ENCODE measurements at places on chromosomes 3 and 15. TPM values are rescaled to one million over a fixed set of nuclear protein-coding genes. Genes with fewer than 3 reads are reported as not detected.

- ATAC-seq, result no peak
These were observed 20.3 kb upstream of the PPP4R2 start for GRCh38 chr3:72976281-72976741.

GRCh38 chr3:133283958-133284807, 115.7 kb upstream of the BFSP2 start:
- ATAC-seq, result no peak

DNA sequence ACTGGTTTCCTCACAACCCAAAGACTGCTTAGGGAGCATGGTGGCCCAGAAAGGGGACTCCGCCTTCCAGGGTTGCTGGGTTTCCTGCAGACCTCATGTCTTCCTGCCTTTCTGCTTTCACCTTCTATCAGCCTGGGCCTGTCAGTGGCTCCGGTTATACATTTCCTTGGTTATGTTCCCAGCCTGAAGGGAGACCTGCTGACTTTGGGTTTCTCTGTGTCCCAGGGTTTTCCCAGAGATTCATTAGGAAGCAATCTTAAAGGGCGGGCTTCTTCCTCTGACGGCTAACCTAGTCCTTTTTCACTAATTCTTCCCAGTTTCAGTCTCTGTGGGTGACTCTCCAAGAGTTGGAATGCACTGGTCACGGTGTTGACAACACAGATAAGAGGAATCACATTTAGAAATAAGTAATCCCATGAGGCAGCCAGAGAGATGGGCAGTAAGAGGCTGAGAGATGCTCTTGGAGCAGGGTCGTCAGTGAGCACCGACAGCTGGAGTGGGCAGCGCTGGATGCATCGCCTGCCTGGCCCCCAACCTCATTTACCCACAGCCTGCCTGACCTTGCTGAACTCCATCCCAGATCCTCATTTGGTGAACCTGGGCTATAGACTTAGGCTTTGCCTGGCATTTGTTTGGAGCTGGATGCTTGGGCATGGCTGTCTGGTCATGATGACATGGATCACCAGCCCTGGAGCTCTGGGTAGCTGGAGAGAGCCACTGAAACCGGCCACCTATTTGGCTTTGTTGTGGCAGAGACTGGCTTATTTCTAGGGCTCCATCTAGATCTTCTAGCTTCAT, 10.0 kb upstream of the EHD4 start:
- ATAC-seq, result no peak

DNA sequence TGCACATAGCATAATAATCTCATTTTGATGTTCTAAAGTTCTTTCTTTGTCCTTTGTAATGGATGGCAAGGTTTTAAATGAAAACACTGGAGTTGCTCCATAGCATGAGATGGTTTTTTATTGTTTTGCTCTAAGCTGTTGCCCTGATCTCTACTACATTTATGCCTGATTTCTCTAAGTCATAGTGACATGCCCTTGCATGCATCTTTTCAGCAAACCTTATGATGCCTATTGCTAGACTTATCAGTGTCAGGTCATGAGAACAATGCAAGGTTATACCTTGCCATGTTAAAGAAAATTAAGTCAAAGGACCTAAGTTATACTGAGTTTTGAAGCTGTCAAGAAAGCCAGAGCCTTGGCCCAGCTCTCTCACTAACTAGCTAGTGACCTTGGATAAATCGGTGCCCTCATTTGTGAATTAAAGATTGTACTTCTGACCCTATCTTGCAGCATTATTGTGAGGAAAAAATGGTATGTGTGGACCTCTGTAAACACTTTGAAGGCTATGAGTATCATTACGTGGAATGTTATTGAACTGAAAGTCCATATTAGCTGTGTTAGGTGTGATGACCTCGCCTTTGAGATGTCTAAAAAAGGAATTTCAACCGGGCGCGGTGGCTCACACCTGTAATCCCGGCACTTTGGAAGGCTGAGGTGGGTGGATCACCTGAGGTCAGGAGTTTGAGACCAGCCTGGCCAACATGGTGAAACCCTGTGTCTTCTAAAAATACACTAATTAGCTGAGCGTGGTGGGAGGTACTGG, 256.4 kb upstream of the UBE2E1 start:
- ATAC-seq, result no peak

- no peak for ATAC-seq
These were observed 941 bp upstream of the SLC26A6 start for GRCh38 chr3:48636149-48636655.

- ATAC-seq, result no peak
These were observed 28.3 kb upstream of the GALNT15 start for GRCh38 chr3:16146015-16146730.

DNA sequence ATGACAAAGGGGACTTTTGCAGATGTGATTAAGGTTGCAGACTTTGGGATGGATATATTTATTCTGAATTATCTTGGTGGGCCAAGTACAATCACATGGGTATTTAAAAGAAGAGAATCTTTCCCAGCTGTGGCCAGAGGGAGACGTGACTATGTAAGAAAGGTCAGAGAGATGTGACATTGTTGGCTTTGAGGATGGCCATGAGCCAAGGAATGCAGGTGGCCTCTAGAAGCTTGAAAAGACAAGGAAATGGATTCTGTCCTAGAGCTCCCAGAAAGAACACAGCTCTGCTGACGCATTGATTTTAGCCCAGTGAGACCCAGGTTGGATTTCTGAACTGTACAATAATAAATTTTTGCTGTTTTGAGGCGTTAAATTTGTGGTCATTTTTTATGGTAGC, 616.0 kb upstream of the TBL1XR1 start:
- no peak for ATAC-seq

The AHSG gene
- total RNA-seq, result not detected

The PIF1 gene
- 2.3 TPM for total RNA-seq

The KCNMB3 gene
- 6.2 TPM for total RNA-seq

The ADGRG7 gene
- total RNA-seq, result not detected

The LMAN1L gene
- not detected for total RNA-seq
